ENCODE measurements at places on chromosomes 3 and 15.

- DNase-seq, result peak; percentile 46
Measured at GRCh38 chr15:101391981-101392640, 97.1 kb upstream of the SNRPA1 start.

DNA sequence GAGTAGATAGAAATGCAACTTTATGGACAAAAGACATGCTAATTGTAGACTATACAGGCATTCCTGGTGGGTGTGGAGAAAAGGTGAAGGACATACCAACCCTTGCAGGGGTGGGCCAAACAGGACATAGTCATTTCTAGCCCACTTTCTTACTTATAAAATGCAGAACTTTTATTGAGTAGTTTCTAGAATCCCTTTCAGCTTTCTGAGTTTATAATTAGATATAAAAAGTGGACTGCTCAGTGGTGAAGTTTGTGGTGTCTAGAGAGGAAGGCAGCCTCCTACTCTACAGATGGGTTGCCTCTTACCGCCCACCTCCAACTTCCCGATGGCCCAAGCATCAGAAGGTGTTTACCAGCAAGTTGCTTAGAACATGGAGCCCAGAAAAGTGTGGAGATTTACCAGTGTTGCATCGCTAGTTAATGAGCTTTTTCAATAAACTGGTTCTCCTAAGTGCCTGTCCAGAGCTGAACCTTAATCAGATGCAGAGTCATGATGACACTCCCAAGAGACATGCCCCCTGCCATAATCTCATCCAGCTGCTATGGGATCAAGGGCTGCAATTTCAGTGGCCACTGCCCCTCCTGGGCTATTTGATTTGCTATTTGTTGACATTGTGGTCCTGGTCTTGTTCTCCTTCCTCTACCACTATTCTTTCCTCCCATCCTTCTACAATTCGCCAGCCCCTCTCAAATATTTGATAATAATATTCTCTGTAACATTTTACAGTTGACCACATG lies 77.5 kb upstream of the STRIT1 start:
- DNase-seq, result no peak

DNA sequence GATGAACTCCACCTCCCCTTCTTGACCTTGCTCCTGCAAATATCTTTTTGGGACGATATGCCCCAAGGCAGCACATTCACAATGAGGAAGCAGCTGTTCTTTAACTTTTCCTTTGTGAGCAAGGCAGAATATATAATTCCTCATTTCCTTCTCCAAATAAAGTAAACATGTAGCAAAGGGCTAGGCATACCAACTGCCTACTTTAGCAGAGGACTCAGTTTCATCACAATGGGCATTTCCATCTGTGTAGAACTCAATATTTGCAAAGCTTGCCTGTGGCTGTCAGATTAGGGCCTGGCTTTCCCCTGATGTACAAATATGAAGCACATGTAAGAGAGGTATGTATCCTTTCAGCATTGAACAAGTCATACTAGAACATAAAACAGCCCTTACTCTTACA lies 366.9 kb downstream of the RSL24D1 start:
- DNase-seq, result no peak

- DNase-seq, result no peak
Measured at GRCh38 chr3:67774676-67775075, 120.3 kb upstream of the SUCLG2 start.

DNA sequence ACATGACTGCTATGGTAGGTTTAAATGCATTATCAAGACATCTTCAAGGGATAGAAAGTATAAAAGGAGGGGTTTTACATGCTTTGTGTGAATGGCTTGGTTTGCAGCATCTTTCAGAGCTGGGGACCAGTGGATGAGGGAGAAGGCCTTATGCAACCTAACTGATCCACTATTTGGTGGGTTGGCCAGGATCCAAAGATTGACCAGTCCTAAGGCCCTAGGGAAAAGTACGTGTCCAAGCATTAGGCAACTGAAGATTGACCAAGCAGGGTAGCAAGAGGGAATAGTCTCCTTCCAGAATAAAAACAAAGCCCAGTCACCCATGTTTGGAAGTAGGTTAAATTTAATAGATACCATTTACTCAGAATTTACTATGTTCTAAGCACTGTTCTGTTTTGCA lies 509.3 kb downstream of the EPHB1 start:
- DNase-seq, result no peak

GRCh38 chr3:167820102-167820865 lies 84.8 kb downstream of the SERPINI1 start:
- DNase-seq, result no peak

- DNase-seq, result no peak
Measured at GRCh38 chr15:94701281-94701985, 470.1 kb downstream of the MCTP2 start.

DNA sequence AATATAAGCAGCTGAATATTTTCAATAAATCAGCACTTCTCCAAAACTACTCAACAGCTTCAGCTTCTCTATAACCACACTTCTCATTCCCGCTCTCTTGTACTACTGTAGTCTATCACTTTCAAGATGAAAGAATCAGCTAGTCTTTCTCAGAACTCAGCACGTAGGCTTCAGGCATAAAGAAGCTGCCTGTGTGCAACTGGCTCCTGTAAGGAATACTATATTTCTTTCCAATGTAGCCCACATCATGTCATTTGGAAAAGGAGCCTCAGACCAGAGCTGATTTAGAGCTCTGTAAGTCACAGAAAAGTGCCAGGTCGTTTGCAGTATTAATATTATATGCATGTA lies 62.3 kb downstream of the FMN1 start:
- no peak for DNase-seq

GRCh38 chr15:64779024-64779423 lies 3.6 kb upstream of the RBPMS2 start:
- DNase-seq, result no peak

DNA sequence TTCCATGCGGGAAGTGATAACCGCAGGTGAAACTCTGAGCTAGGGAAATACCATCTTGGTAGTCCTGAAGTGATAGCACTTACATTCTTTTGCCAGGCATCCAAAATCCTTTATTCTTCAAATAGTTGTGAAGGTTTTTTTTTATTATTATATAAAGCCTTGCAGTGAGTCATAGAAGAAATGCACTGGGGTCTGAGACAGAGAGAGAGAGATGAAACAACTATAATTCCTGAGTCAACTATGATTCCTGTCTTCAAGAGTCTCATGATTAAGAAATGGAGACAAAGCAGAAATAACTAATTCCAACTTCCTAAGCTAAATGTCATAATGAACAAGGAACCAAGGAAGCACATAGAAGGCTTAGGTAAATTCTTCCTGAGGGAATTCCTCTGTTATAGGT lies 495.6 kb downstream of the LPP start:
- no peak for DNase-seq

DNA sequence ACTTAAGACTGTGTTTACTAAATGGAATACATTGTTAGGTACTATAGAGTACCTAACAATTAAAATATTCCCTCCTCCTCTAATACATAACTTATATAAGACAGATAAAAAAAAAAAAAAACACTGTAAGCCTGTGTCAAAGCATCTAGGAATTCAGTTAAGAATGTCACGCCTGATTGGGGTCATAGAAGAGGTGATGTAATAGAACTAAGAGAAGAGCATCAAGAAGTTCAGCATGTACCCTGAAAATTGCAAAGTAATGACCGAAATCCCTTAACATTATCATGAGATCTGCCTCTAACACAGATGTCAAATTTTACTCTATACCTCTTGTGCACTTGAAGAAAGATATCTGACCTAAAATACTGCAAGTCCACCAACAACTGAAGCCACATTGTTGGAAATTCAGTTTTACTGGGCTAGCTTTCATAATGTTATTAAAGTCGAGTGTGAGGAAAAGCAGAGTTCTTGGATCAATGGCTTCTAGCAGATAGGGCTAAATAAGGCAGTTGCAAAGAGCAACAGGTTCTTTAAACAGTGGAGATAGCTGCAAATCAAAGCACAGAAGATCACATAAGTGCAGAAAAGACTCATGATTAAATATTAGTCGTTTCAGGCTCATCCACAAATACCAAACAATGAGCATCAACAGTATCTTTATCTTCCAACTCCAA lies 75.0 kb downstream of the TBL1XR1 start:
- no peak for DNase-seq

DNA sequence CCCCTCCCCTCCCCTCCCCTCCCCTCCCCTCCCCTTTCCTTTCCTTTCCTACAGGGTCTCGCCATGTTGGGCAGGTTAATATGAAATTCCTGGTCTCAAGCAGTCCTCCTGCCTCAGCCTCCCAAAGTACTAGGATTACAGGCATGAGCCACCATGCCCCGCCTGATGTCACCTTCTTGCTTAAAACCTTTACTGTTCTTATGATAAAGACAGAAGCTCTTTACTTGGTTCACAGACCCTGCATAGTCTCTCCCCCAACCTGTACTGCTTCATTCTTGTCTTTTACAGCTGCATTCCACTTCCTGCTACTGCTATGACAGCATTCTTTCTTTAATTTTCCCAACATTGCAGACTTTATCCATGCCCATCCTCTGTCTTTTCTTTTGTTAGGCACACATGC lies 20.8 kb downstream of the MED12L start:
- DNase-seq, result no peak

- no peak for DNase-seq
Measured at GRCh38 chr3:67294341-67294740, 296.2 kb downstream of the KBTBD8 start.

DNA sequence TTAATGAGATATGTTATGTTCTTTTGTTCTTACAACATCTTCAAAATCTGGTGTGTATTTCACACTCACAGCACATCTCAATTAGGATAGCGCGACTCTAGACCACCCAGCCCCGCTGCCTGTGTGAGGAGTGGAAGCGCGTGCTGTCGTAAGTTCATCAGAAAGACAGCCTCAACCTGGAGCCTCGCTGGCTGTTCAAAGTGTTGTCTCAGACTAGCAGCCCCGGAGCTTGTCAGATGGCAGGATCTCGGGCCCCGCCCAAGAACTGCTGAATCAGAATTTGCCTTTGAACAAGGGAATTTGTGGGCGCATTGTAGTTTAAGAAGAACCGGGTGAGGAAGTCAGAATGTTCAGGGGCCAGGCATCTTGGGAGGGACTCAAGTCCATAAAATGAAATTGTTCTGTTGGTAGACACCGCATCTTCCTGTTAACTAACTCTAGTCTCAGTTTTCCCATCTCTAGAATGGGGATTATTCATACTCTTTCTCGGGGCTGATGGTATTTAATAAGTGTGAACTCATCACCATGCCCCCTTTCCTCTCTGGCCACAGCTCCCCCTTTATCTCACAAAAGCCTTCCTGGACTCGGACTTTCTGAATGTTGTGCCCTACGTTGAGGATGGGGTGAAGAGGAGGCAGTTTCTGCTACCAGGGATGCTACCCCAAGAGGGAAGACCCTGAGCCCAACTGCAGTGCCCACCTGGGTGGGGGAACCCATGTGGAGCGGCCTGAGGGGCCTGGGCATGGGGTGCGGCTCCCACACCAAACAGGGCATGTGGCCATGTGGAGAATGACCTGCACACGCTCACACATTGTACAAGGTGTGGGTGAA lies 40.4 kb downstream of the BHLHE40 start:
- no peak for DNase-seq

DNA sequence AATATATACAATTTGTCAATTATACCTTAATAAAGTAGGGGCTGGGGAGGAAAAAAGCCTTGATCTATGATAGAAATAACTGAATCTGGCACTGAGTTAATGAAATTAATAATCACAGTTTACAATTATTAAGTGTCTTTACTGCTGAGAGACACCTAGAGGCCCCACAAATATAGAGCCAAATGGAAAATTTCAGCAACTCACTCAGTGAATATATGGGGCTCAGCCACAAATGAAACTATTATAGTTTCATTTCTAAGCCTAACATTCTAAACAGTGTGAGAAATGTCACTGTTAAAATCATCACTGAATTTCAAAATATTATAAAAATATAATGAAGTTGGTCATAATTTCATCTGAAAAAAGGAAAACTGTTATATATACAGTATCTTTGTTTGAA lies 40.3 kb downstream of the GNB4 start:
- no peak for DNase-seq

GRCh38 chr15:101323793-101324523 lies 28.9 kb upstream of the SNRPA1 start:
- DNase-seq, result no peak

DNA sequence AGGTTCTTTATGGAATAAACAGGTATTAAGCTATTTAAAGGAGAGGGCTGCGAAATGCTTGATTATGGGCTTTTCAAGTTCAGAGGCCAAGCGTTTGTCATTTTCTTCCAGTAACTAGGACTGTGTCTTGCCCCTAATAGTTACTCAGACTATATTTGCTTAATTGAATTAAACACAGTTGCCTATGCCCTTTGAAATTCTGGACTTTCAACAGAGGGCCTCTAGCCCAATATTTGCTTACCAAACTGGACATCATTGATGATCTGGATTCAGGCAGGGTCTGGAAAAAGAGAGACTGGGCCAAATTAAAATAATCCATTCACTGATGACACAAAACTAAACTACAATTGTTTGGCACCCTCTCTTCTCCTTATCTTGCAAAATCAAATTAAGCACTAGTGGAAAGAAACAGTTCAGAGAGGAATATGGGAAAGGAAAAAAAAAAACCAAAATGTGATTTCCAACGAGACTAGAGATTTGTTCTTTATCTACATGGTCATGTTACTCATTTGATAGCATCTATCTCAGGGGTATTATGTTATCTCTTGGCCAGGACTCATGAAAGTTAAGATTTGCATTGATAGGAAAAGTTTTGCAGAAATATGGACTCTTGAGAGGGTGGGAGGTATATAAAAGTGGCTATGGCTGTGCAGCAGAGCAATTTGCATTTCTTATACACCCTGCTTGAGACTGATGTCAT lies 75.1 kb upstream of the TSEN2 start:
- no peak for DNase-seq

- no peak for DNase-seq
Measured at GRCh38 chr15:31609258-31609681, 282.6 kb downstream of the KLF13 start.

DNA sequence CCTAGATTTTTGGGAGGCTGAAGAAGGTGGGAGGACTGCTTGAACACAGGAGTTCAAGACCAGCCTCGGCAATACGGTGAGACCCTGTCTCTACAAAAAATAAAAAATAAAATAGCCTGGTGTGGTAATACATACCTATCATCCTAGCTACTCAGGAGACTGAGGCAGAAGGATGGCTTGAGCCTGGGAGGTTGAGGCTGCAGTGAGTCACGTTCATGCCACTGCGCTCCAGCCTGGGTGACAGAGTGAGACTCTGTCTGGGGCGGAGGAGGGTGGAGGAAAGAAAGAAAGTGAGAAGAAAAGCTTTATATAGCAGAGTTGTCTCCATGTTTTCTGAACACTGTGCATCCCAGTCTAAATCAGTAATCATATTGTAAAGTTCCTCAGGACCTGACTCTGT lies 301.4 kb upstream of the CNTN6 start:
- no peak for DNase-seq

GRCh38 chr3:172201136-172201869 lies 161.9 kb downstream of the FNDC3B start:
- no peak for DNase-seq

Data from GM10248 (cell line).